HTR-8/SVneo (cell line): ENCODE measurements at places on chromosomes 12 and 14.

- DNase-seq, result no peak
Observed at GRCh38 chr14:87767567-87767901, 225.4 kb downstream of the GALC start.

DNA sequence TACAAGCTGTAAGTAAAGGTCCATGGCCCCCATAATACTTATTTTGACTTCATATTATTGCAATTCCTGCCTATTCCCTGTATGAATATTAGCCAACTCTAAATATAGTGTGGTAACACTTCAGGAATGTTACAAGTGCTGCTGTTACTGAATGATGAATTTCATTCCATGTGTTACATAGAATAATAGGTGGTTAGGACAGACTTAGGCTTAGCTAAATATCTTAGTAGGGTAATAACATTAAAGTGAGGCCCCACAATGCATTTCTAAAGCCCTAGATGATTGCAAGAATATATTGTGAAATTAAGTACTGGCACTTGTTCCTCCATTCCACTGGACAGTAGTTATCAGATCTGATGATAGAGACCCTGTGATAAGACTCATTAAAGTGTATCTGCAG is 182.7 kb downstream of the PCNX1 start:
- DNase-seq, result no peak

DNA sequence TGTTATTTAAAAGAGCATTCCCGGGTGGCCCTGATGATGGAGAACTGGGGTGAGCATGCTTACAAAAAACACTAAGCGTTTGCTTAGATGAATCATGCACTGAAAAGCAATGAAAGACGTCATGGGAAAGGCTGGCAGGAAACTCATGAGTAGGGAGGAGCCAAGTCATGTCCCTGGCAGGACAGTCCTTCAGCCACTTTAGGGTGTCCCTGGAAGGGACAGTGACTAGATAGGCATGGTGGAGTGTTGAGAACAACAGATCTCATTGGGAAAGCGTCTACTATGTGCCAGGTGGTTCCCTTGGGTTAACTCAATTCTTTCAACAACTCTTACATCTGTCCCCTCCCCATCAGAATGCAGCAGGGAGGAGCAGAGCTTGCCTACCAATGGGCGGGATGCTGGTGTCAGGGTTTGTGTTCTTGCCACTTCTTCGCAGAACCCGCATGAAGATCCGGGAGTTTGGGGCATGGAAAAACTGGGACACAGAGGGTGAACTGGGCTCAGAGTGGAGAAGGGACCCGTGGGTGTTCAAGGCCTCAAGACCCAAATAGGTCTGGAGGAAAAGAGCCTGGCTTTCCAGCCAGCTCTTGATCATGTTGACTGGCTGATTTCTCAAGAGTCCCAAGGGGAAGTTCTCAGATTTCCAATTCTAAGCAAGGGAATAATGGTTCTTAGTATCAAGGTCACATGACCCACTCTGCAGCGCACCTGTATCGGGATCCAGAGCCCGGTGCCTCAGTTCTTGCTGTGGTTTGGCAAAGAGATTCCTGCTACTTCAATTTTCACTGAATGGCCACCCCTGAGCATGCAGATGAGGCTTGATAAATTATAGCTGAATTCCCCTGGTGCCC is 653.9 kb upstream of the TBX3 start:
- peak; percentile 66 for DNase-seq

- no peak for DNase-seq
Observed at GRCh38 chr12:122141911-122142725, 31.9 kb downstream of the IL31 start.

- DNase-seq, result peak; percentile 10
Observed at GRCh38 chr14:78848234-78848820, 678.2 kb downstream of the NRXN3 start.

GRCh38 chr14:56216626-56217379 is 98.6 kb downstream of the PELI2 start:
- no peak for DNase-seq

DNA sequence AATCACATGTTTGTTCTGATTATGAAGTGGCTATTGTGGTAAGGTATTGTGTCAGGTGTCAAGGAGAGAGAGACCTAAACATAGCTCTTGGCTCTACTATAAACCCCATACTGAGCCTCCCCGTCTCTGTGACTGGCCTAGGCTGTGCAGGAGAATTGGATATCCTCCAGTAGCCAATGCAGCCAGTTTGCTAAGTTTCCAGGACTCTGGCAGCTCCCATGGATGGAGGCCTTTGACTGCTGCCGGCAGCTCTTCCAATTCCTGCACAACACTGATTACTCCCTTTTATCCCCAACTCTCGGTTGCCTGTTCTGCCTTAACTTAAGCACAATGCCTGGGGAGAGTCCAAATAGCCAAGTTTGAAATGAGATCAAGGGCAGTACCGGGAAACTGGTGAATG is 59.3 kb downstream of the ABCC9 start:
- DNase-seq, result no peak

DNA sequence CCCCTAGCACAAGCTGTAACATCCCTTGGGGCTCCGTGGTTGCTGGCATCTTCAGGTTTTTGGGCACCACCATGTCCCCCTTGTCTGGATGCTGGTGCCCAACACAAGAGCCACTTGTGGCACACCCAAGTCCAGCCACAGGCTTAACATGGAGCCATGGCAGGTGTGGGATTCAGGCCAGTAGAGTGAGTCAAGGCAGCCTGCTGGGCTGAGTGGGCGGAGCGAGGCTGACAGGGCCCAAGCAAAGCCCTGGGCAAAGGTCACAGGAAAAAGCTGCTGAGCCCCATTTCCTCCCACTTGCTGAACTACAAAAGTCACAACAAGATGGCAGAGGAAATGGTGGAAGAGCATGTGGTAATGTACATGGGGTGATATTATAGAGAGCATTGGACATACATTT is 950.7 kb upstream of the FLRT2 start:
- DNase-seq, result no peak

- DNase-seq, result no peak
Observed at GRCh38 chr12:48422060-48422459, 50.3 kb upstream of the ANP32D start.

GRCh38 chr14:95482627-95483308 is 33.7 kb downstream of the SYNE3 start:
- DNase-seq, result no peak

DNA sequence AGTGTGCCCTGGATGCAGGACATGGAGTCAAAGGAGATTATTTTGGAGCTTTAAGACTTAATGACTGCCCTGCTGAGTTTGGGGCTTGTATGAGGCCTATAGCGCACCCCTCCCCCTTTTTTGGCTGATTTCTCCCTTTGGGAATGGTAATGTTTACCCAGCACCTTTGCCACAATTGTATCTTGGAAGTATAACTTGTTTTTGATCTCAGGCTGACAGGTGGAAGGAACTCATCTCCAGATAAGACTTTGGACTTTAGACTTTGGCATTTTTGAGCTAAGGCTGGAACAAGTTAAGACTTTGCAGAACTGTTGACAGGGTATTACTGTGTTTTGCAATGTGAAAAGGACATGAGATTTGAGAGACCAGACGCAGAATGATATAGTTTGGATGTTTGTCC is 110.5 kb downstream of the DERA start:
- no peak for DNase-seq

DNA sequence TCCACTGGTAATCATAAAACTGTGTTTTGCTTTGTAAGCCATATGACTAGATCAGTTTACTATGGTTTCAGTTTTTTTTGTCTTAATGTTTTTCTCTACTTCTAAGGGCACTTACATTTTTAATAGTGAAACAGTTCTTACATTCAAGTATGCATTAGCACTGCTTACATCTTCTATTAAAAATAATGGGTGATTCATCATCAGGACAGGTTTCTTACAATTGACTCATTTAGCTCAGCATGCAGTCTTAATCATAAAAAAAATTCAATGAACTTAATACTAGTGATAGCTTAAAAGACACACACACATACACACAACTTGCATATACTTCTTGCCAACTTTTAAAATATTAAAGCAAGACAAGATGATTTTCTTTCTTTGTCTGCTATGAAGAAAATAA is 845.7 kb upstream of the USP15 start:
- DNase-seq, result no peak

DNA sequence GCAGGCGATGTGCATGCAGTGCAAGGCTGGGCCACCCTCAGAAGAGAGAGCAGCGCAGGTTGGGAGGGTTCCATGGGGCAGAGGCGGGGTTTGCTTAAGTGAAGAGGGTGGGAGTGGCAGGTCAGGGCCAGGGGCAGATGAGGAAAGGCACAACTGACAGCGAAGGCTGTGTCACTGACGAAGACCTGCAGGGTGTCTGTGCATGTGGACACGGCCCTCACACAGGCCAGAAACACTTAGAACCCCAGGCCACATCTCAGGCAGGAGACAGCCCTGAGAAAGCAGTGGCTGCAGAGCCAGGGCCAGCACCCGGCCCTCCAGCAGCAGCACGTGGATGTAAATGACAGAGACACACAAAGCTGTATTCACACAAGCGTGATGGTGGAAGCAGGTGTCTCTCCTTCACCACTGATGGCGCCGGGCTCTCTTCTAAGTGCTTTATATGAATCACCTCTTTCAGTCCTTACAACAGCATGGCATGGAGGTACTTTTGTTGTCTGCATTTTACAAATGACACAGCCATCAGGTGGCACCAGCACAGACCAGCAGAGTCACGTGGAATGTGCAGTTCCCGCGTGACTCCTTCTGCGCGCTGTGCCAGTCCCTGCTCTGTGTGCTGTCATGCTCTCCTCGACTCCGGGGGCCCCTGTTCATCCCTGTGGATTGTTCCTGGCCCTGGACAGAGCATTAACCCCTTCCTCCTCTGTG is 54.6 kb downstream of the TSPAN11 start:
- DNase-seq, result no peak

DNA sequence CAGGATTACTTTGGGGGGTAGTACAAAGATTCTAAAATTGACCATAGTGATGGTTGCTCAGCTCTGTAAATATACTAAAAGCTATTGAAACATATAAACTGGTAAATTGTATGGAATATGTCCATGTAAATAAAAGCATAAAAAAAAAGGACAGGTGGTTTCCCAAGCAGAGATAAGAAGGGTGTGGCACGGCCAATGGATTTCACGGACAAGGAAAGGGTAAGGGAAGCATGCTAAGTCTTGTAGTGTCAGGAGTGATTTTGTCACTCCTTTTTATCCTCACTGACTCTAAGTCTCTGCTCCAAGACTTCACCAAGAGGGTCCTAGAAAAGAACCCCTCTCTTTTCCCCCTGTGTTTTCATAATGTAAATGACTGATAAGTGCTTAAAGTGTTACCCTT is 229.2 kb downstream of the SPTSSA start:
- DNase-seq, result no peak

- no peak for DNase-seq
Observed at GRCh38 chr12:75818863-75819262, 212.7 kb downstream of the PHLDA1 start.

GRCh38 chr14:71049435-71050133 is 142.3 kb downstream of the PCNX1 start:
- no peak for DNase-seq

- no peak for DNase-seq
Observed at GRCh38 chr12:42484996-42485395, 104.5 kb downstream of the PRICKLE1 start.

DNA sequence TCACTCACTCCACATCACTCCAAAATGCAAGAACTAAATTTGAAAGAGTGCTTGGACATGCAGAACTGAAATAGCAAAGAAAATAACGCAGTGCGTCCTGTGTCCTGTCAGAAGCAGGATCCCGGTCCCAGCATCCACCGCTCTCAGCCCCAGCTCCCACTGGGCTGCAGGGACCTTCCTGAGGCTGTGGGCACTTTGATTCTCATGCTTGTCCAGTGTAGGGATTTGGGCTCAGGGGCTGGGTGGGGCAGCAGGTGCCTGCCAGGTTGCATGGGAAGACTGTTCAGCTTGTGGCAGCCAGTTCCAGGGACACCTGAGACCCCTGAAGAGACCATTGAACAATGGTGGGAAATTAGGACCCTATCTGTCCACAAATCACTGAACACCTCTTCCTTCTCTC is 140.0 kb upstream of the FKBP4 start:
- no peak for DNase-seq

DNA sequence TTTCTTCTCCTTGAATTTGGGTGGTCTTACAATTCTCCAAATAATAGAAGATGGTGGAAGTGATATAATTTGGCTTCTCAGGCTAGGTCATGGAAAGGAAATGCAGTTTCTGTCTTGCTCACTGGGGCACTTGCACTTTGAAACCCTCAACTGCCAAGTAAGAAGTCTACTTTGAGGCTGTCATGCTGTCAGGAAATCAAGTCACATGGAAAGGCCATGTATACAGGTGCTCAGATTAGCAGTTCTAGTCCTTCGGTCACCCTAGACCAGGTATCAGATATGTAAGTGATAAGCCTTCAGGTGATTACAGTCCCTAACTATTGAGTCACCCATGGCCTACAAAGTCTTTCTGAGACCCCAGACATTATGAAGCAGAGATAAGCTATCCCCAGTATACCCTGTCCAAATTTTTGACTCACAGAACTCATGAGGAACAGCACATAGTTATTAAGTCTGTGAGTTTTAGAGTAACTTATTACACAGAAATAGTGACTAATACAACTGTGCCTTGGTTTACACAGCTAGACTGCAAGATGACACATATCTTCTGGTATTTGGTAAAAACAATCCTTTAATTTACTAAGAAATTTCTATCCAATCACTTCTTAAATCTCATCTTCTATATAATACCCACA is 26.3 kb upstream of the BBS10 start:
- no peak for DNase-seq

GRCh38 chr12:103623716-103624115 is 36.6 kb downstream of the STAB2 start:
- no peak for DNase-seq

DNA sequence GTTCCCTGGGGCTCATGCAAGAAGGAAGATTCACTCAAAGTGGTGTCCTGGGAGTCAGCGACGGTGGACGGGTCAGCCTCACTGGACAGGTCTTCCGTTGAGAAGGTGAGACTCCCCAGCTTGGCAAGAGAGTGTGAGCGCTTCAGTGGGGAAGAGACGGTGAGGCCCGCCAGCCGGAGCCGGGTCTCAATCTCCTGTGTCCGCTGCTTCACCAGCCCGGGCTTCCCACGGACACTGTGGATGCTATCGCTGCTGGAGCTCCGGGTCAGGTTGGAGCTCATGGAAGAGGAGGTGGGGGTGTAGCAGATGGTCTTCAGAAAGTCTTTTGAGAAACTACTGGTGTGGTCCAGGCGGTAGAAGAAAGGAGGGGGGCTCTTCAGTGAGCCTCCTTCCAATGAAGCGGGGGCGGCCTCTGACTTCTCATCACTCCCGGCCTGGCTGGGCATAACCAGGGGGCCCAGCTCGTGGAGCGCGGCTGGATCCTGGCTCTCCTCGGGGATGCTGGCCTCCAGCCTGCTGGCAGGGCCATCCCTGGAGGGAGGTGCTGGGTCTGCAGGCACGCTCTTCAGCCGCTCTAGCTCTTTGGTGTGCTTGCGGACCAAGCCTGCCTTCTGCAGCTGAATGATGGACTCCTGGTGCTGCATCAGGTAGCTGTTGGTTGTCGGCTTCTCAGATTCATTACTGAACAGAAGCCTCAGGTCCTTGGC is 56.9 kb upstream of the CORO1C start:
- DNase-seq, result no peak

- DNase-seq, result peak; percentile 80
Observed at GRCh38 chr14:93042968-93043940, 72.5 kb downstream of the ITPK1 start.

GRCh38 chr12:27076928-27077327 is 5.5 kb downstream of the C12orf71 start:
- peak; percentile 56 for DNase-seq

- no peak for DNase-seq
Observed at GRCh38 chr12:97886511-97887176, 424.0 kb downstream of the RMST start.

- DNase-seq, result peak; percentile 32
Observed at GRCh38 chr14:91893007-91893406, 25.7 kb upstream of the TC2N start.
